ENCODE measurements at places on chromosomes 4 and X.

DNA sequence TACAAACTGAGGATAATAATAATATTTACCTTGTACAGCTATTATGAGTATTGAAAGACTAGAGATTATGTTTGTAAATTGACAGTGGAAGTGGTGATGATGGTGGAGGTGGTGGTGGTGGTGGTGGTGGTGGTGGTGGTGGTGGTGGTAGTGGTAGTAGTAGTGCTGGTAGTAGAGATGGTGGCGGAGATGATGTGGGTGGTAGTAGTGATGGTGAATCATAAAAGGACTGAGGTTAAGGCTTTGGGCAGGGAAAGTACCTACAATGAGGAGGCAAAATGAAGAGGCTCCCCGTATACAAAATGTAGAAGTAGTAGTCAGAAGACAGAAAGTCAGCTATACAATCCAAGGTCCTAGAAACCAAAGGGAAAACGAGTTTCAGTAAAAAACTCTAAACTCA, 214.1 kb downstream of the BCOR start:
- DNase-seq = no peak

DNA sequence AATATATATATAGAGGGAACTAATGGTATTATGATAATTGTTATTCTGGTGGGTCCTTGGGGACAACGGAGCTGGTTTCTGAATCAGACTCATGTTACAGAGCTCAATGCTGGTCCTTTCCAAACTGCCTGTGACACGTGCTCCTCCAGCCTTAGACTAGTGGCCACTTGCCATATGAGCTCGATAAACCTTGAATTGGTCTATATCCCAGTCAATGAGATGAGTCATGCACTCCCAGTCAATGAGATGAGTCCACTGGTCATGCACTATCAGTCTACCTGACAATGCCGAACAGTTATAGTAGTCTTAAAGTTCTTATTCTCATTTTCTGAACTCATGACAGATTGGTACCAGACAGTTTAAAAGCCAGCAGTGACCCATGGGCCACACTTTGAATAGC, 325.2 kb downstream of the LDB2 start:
- DNase-seq = no peak

GRCh38 chr4:13515268-13515667, 29.0 kb downstream of the NKX3-2 start:
- no peak for DNase-seq

GRCh38 chr4:177105536-177105935, 204.1 kb upstream of the NEIL3 start:
- DNase-seq = no peak

DNA sequence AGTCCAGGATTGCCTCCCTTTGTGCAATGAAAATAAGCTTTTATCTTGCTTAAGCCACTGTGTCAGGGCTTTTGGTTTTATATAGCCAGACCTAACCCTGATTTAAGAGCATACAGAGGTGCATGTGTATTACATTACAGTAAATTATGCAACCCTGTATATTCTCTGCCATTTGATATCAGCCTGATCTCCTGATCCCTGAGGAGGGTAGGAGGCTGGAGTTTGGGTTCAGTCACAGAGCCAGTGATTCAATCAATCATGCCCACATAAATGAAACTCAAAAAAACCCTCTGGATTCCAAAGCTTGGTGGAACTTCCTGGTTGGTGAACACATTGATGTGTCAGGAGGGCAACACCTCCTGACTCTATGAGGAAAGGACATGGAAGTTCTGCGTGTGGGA, 7.3 kb upstream of the KLHL8 start:
- DNase-seq = no peak

DNA sequence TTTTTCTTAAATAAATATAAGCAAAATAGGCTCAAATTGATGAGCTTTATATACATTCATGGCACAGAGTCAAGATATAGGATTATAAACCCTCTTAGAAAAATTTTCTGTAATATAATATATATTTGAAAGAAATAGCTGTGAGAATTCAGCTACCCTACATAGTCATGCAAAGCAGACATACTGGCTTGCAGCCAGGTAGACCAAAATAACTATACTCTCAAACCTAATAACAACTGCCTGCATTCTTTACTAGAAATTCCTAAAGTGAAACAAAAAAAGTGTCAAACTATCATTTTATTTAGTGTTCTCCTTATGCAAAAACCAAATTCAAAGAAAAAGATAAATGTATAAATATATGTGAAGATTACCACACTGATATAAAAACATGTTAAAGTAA, 1390.2 kb downstream of the C4orf33 start:
- DNase-seq = no peak

GRCh38 chrX:49977319-49978090, 55.1 kb downstream of the CLCN5 start:
- no peak for DNase-seq

GRCh38 chrX:53188763-53189162, 36.2 kb downstream of the KDM5C start:
- no peak for DNase-seq

- DNase-seq = no peak
These were observed 627.9 kb downstream of the IQCM start for GRCh38 chr4:149187726-149188125.

DNA sequence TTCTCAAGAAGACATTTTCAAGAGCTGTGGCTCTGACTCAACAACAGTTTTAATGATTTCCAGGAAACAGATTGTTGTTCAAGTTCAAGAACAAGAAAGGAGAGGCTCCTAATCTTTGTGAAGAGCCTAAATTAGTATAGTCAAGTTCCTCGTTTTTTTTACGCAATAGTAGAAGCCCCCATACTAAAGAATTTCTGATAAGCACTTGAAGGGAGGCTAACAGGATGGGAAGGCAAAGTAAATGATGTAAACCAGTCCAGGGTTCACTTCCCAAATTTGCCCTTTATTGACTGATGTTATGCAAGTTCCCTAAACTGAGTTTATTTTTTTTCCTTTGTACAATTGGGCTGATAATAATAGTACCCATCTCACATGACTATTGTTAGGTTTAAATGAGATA, 178.2 kb downstream of the RTL9 start:
- no peak for DNase-seq

DNA sequence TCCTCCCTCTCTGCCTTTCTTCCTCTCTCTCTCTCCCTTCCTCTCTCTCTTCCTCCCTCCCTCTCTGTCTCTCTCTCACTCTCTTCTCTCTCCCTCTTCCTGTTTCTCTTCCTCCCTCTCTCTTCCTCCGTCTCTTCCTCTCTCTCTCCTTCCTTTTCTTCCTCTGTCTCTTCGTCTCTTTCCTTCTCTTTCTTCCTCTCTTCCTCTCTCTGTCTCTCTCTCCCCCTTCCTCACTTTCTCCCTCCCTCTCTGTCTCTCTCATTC, 295.3 kb downstream of the ASMT start:
- DNase-seq = no peak

DNA sequence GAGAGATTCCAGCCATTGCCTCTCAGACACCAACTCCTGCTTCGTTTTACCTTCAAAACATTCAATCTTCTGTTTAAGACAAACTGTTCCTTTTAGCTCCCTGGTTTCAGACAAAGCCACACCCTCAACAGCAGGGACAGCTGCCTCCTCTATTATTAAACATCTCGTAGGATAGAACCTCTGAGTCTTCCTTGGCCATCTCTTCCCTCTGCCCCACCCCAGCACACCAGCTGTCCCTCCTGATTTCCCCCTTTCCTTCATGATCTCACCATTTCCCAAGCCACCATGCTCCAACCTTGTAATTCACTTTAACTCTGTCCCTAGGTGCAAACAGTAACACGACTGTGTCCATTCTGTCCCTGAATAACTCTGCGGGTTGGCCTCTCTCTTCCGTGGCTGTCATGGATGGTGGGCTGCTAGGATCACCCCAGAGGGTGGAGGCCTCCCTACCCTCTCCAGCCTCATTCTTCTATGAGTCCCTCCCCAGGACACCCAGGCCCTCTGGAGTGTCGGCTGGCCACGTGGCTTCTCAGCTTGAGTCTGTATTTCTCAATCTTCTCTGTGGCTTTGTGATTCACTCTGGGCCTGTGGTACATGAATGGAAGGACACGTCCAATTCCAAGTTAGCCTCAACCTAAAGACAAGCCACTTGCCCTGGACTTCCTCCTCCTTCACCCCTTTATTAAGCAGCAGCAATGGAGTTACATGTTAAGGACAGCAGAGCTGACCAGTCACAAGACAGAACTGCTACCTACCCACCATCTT, 349.9 kb downstream of the FBXW7 start:
- no peak for DNase-seq

GRCh38 chr4:101205916-101206315, 141.4 kb downstream of the PPP3CA start:
- DNase-seq = no peak

DNA sequence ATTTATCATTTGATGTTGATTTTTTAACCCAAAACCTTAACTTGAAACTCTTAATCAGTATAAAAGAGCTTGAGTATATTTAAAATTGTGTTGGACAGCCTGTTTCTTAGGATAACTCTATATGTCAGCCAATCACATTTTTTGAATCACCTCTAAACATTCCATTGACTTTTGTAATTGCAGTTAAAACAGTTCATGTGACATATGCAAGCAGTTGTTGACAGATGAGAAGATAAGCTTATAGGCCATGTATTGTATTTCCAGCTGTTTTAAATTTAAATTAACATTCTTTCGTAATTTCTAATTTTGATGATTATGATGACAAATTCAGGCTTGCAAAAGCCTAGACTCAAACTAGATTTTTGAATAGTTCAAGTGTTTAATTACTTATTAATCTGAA, 17.4 kb downstream of the VEGFC start:
- DNase-seq = no peak

- DNase-seq = no peak
These were observed 46.9 kb upstream of the SLC39A8 start for GRCh38 chr4:102392033-102392744.

DNA sequence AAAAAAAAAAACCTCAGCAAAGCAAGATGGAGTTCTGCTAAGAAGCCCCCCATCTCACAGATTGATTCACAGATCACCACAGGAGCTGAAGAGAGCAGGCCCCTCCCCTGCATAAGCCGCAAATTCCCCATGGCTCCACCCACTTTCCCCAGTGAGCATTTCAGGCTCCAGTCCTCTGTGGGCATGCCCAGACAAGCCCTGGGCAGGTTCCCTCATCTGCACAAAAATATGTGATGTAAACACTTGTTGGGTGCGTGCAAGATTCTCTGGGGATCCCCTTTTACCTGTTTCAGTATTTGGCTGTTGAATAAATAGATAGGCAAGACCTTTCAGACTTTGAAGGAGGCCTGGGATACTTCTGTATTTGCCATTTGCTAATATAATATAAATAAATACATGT, 514.3 kb downstream of the PCDH7 start:
- no peak for DNase-seq

DNA sequence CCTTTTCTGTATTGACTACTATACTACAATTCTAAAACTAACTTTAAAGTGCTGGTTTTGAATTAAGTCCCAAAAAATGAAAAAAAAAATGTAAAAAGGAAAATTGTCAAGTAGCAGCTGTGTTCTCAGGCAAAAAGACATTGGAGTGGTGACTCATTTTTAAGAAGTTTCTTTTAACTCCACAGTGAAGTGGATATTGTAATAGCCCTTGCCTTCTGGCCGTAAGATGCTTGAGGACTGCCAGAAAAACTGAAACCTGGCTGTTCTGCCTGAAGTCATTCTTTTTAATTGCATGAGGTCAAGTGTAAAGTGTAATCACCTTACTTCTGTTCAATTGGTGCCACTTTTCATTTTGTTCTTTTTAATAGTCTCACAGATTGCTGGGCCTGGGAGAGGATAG, 28.9 kb downstream of the SPANXD start:
- DNase-seq = no peak

DNA sequence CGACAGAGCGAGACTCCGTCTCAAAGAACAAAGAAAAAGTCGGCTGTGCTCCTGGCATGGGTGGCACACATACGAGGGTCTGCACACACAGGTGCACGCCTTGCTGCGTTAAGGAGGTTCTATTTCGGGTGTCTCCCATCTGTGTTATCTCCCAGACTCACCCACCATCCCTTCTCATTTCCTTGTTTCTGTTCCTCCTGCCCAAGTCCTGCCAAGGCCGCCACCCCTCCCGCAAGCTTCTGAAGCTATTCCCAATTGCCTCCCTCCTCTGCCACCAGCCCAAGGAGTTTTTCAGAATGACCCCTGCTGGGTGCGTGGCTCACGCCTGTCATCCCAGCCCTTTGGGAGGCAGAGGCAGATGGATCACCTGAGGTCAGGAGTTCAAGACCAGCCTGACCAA, 6.0 kb upstream of the IL3RA start:
- DNase-seq = no peak

DNA sequence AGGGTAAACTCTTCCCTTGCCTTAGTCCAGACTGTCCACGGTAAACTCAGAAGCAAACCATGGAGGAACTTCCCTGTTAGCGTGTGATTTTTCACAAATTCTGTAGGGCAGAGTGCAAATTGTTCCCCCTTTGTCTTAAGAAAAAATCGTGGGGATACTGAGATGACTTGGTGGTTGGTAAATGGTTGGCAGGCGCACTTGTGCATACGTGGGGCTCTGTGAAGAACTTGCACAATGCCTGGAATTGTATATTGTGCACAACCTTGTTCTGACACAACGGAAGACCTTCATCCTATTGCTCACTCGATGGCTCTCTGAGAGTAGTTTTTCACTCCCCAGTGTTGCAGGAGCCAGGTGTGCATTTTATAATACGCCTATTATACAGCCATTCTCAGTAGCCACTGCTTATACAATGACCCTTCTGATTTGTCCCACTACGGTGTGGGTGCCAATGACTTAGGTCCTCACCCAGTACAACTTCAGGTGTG, 150.0 kb downstream of the SPRY1 start:
- DNase-seq = no peak

- no peak for DNase-seq
These were observed 1009.8 kb downstream of the ADGRL3 start for GRCh38 chr4:62209757-62210485.

DNA sequence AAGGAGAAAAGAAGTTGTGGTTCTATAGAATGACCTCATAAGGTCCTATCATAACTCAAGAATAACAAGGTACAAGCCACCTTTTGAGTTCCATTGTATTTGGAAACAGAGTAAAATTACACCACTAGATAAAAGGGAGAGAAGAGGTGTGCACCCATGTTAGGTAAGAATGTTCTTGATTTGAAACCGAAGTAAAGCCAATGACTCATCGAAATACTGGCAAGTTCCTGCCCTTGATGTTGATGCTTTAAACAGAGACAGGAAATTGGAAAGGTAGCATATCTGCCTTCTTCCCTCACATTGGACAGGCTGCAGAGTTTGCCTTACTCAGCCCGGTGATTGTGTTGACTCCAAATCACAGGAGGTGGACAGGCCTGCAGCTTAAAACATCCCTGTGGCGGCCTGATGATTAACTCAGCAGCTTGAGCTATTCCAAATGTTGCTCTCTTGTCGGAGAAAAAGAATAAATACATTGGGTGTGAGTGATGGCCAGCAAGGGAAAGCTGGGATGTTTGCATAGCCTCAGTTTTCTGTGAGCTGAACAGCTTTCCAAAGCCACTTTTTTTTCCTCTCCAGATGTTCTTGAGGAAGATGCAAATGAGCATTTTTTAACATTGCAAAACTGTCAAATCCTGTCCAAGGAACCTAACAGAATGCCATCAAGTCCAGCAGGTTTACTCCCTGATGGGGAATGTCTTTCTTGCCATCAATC, 321.1 kb downstream of the NKX6-1 start:
- DNase-seq = no peak

DNA sequence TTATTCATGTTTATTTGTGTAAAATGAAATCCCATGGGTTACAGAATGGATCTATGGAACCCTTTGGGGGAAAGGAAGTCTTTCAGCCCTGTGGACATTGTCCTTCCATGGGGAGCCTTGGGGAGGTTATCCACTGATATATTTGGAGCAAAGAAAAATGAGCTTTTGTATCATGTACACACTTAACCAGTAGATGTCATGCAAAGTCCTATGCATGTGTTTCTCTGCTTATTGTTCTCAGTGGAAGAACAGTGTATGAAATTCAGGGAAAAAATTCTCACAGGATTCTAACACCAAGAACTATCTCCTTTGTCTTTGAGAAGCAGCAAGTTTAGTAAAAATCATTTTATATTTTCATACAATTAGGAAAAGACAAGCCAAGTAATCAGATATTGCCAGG, 105.3 kb downstream of the DTHD1 start:
- DNase-seq = no peak

Measured in T-helper 17 cell (primary cell).